ENCODE measurements at places on chromosomes 13 and 19.

- DNase-seq, result no peak
These were observed 102.5 kb downstream of the URI1 start for GRCh38 chr19:30044273-30045248.

GRCh38 chr19:8515317-8515716, 1.4 kb upstream of the ZNF414 start:
- DNase-seq, result no peak

DNA sequence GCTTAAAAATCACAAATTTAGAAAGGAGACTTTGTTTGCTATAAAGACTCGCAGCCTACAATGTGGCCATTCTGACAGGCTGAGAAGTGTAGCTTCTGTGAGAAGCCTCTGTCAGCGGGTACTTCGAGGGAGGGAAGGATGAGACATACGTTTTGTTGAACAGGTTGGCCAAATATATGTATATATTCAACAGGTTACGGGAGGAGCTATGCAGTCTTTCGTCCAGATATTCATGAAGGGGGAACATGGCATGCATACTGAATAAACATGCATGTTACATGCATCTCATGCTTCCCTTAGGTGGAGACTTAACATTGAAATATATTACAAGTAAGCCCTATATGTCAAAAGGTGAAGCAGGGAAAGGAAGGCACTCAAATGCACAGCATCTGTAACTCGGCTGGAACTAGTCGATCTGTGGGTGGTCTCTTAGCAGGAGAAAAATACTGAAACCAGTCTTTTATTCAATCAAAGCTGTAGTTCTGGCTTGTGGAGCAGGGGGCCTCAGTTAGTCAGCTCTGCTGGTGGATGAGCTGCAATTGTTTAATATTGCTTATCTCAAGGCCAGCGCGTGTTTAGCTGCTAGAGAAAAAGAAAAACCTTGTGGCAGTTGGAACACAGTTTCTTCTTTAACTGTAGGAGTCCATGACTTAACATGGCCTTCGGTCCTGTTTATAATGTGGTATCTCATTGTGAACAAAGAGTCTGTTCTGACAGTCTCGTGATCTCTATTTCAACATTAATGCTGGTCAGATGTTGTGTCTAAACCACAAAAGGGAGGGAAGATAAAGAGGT, 94.3 kb downstream of the FAM216B start:
- no peak for DNase-seq

- no peak for DNase-seq
These were observed 2.3 kb downstream of the KASH5 start for GRCh38 chr19:49390131-49390928.

- DNase-seq, result no peak
These were observed 12.0 kb upstream of the LAIR1 start for GRCh38 chr19:54376610-54377285.

GRCh38 chr13:110209950-110210603, 96.9 kb downstream of the COL4A1 start:
- no peak for DNase-seq

DNA sequence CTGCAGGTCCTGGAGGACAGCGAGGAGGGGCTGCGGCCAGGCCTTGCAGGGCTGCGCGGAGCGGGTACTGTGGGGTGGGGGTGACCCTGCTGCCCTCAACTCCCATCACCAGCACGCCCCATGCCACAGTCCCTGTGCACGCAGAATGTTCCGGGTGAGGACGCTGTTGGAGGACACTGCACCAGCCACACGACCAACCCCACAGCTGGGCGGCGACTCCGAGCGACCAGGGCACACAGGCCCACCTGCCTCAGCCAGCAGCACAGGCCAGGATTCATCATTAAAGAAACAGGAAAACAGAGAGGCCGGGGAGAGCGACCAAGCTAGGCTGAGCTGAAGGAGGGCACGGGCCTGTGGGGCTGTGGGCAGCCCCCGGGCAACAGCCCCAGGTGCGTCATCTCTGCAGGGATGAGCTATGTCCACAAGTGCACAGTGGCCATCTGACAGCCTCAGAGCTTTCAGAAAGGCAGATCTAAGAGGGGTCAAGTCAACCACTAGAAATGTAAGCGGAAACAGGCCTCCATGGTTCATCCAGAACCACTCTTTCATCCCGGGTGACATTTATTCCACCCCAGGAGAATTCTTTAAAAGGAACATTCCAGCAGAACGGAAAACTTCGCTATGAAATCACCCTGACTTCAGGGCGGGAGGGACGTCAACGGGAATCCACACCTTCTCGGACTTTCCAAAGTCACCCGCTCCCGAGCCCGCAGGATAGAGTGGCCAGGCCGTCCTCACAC, 1.5 kb downstream of the GAS6 start:
- DNase-seq, result no peak

- peak; percentile 42 for DNase-seq
These were observed 12.9 kb upstream of the ZNF564 start for GRCh38 chr19:12564016-12564664.

GRCh38 chr19:34662919-34663318, 14.0 kb downstream of the SCGB2B2 start:
- no peak for DNase-seq

DNA sequence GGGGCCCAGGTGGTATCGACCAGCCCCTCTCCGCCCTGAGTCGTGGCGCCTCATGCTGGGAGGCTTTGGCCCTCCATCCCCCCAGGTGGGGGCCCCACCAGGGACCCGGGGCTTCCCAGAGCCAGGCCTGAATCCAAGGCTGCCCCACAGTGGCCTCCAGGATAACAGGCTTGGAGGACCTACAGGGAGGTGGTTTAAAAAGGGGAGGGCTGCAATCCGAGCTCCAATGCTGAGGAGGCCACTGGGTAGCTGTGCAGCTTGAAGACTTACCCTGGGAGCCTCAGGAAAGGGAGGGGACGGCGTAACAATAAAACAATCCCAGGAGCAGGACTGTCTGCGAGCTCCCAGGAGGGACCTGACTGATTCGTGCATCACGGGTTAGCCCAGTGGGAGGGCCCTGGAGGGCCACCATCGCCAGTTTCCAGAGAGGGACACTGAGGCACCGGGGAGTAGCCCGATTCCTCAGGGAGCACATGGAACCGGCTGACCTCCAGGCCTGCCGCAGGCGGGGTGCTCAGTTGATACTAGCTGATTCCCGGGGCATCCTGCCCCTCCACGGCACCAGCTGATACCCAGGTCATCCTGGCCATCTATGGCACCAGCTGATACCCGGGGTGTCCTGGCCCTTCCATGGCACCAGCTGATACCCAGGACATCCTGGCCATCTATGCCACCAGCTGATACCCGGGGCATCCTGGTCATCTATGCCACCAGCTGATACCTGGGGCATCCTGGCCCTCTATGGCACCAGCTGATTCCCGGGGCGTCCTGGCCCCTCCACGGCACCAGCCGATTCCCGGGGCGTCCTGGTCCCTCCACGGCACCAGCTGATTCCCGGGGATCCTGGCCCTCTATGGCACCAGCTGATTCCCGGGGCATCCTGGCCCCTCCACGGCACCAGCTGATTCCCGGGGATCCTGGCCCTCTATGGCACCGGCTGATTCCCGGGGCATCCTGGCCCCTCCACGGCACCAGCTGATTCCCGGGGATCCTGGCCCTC, 3.7 kb upstream of the C2CD4C start:
- DNase-seq, result no peak

- DNase-seq, result no peak
These were observed 83.2 kb downstream of the RUBCNL start for GRCh38 chr13:46303742-46304385.

- DNase-seq, result no peak
These were observed 184.1 kb downstream of the HS6ST3 start for GRCh38 chr13:96274046-96274445.

DNA sequence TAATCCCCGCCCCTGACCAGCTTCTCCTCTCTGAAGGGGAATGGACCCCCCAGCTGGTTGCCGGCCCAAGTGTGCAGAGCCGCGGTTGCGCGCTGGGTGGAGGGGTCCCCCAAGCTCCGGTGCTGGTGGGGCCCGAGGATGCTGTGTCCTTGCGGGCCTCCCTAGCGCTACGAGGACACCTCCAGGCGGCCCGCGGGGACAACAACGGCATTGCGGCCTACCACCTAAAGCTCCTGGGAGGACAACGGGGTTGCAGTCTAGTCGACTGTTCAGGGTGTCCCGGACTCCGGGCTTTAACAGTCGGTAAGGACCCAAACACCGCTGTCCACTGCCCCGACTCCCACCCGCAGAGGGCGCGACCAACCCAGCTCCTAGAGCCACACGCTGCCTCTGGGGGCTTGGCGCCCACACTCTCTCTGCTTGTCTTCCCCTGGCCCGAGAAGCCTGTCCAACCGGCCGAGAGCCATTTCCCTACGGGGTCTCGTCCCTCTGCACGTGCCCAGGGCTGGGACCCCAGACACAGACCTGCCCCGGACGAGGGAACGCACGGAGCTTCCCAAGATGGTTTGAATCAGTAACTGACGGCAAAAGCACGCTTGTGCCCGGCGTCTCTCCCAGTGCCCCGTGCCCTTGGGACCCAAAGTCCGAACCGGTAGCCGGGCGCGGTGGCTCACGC, 927 bp upstream of the SDHAF1 start:
- DNase-seq, result no peak

DNA sequence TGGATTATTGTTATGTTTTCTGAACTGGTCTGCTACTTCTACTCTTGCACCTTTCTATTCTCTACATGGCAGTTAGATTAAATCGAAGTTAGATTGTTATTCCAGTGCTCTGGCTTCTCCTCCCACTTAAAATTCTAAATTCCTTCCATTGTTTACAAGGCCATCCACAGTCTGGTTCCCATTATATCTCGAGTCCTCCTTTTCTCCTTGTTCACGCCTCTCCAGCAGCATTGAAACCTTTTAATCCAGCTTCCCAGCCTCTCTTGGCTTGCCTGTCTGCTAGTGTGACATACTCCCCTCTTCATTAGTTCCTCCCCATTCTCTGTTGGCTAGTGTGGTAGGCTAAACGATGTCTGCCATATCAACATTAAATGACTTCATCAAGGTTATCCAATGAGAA, 54.5 kb downstream of the DNAJC15 start:
- no peak for DNase-seq

- no peak for DNase-seq
These were observed 24.5 kb upstream of the TFDP1 start for GRCh38 chr13:113559901-113560644.

DNA sequence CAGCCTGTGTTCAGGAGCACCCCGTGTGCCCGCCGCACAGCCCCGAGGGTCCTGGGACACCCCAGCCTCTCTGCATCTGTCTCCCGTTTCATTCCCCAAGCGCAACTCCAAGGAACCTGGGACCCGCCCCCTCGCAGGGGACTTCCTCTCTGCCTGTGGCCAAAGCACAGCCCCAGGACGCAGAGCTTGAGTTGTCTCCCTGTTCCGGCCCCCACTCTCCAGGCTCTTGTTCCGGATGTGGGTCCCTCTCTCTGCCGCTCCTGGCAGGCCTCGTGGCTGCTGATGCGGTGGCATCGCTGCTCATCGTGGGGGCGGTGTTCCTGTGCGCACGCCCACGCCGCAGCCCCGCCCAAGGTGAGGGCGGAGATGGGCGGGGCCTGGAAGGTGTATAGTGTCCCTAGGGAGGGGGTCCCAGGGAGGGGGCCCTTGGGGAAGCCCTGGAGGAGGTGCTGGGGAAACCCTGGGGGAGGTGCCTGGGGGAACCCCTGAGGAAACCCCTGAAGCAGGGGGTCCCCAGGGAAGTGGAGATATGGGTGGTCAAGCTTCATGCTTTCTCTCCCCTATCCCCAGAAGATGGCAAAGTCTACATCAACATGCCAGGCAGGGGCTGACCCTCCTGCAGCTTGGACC, 1.3 kb downstream of the HCST start:
- DNase-seq, result no peak

GRCh38 chr13:101626925-101627555, 174.6 kb downstream of the ITGBL1 start:
- no peak for DNase-seq

- DNase-seq, result peak; percentile 20
These were observed 867 bp downstream of the WBP4 start for GRCh38 chr13:41061914-41062837.

DNA sequence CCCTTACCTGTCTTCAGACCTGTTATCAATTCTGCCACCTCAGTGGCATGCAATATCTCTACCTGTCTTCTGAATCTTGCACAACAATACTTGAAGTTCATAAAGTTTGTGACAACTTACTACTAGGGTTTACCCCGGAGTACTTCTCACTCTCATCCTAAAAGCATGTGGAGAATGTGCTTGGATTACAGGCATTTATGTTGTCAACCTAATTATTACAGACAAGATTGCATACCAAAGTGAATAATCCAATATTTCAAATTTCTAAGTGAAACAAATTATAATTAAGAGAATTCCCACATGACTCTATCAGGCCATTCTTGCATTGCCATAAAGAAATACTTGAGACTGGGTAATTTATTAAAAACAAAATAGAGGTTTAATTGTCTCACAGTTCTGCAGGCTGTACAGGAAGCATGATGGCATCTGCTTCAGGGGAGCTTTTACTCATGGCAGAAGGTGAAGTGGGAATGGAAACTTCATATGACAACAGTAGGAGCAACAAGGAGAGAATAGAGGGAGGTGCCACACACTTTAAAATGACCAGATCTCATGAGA, 661.0 kb upstream of the SPRY2 start:
- no peak for DNase-seq

- DNase-seq, result no peak
These were observed 302.7 kb downstream of the DNAJC15 start for GRCh38 chr13:43326100-43326499.

- DNase-seq, result no peak
These were observed 36.3 kb downstream of the MICU2 start for GRCh38 chr13:21567714-21568113.

DNA sequence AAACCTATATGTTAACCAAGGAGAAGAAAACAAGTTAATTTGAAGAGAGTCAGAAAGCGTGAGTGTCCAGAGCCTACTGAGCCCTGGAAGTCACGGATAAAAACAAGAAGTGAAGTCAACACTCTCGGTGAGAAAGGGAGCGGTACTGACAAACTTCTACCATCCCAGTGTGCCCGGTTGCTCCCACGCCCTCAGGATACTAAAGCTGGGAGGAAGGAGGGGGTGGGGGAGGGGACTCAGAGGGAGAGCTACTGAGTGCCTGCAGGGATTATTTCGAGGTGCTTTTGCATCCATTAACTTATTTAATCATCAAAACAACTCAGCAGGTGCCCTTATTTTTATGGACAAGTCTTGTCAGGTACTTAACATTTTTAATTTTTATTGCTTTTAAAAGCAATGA, 166.2 kb downstream of the ZIC5 start:
- DNase-seq, result no peak

DNA sequence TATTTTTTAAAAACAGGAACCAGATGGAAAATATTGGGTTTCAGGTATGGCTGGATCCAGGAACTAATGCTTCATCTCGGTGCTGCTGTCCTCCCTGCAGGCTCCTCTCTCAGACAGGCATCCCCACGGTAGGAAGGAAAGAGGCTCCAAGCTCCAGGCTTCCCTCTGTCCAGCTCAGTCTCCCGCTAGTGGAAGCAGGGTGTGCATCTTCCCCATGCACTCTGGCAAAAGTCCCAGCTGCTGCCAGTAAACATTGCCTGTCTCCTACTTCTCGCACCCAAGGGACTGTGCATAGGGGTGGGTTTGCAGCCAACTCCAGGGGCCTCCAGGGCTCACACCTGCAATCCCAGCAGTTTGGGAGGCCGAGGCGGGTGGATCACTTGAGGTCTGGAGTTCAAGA, 29.2 kb downstream of the IL12RB1 start:
- DNase-seq, result no peak

DNA sequence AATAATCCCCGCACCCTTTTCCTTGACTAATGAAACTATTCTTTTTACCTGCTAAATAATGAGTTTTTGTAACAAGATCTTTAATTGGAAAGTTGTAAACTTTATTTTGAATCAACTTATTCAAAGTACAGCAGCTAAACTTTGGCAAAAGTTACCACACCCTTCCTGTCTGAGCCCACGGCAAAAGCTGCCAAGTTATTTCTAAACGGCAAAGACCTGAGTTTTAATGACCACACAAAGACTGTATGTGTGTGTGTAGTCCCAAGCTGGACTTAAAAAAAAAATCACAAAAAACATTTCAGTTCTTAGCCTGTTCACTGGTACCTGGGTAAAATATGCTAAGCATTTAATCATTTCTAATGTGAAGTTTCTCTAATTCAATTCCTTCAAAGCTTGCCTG, 60.7 kb downstream of the ZAR1L start:
- no peak for DNase-seq
